ENCODE measurements at places on chromosomes 3 and 15.
A peak's percentile ranks its signal among the peaks of the same experiment; 100 is the strongest.

GRCh38 chr3:112979244-112979832, 4.4 kb upstream of the CD200R1 start:
- DNase-seq = peak; percentile 36

GRCh38 chr15:83284559-83285283, at the start of gene BNC1:
Gene BNC1, minus strand, starts transcription at chr15:83284664. Its CDS starts 36 bp downstream, at chr15:83284628.
- no peak for DNase-seq

- DNase-seq = no peak
Observed at GRCh38 chr3:10342781-10343180, 21.9 kb upstream of the SEC13 start.

DNA sequence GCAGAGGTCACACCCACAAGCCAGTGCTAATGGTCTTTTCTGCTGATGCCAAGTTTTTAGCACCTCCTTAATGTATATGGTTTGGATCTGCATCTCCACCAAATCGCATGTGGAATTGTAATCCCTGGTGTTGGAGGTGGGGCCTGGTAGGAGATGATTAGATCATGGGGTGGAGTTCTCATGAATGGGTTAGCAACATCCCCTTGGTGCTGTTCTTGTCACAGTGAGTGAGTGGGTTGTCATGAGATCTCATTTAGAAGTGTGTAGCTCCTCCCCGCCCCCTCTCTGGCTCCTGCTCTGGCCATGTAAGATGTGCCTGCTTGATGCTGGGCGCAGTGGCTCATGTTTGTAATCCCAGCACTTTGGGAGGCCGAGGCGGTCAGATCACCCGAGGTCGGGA, 37.3 kb upstream of the KLHL6 start:
- DNase-seq = no peak

- no peak for DNase-seq
Observed at GRCh38 chr15:66390678-66391077, 4.0 kb downstream of the MAP2K1 start.

GRCh38 chr3:152278756-152279427, 10.2 kb downstream of the MBNL1 start:
- DNase-seq = no peak

- no peak for DNase-seq
Observed at GRCh38 chr3:64188810-64189560, 36.3 kb downstream of the PRICKLE2 start.

Measured in NCI-H1436 treated with DMSO at 0.1 percent for 48 hours (cell line).